ENCODE measurements at places on chromosomes 7 and 10.

DNA sequence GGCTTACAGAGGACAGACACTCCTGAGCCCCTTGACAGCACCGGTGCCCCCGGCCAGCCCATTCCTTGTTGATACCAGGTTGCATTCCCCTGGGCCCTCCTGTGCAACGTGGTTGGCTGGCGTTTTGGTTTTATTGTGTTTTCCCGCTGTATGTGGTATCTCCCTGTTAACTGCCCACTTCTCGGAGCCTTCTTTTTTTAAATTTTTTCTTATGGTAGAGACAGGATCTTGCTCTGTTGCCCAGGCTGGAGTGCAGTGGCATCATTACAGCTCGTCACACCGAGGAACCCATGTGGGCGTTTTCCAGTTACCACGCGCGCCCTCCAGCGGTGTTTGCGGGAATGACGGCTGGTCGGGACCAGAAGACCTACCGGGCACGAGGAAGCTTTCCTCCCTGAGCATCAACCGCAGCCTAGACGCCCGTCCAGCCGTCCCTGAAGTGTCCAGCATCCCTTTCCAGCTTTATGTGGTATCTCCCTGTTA, 16.9 kb upstream of the ZFAND2A start:
- peak; percentile 89 for DNase-seq

DNA sequence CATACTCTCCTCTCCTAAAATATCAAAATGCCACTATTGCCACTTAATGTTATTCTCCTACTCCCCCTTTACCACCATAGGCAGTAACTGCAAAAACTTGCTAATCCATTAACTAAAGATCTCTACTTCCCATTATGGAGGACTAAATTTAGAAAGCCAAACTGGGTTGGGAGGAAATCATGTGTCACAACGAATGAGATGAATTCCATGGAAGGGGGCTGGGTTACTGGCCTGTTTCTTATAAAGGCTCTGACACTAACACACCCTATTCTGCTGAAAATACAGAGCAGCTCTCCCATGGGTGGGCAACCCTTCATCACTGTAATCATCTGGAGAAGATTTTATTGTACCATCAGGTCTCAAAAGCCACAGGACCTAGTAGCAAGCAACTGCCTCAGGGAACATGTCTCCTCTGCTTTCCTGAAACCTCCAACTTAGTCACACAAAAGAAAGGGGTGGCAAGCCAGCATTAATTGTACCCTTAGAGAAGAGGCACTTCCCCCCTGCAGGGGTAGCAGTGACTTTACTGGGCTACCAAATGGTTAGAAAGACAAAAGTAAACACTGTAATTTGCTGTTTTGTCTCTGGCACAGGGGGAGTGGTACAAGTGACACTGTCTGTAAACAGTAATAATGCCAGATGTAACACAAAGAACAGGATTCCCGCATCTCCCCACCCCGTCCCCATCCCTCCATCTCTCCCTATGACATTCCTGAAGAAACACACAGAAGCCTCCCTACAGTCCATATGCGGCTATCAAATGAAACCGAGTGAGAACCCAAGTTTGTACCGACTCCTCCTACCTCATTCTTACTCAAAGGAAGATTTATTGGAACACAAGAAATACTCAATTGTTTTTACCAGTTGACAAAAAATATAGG, 81.6 kb downstream of the ARMH3 start:
- no peak for DNase-seq

DNA sequence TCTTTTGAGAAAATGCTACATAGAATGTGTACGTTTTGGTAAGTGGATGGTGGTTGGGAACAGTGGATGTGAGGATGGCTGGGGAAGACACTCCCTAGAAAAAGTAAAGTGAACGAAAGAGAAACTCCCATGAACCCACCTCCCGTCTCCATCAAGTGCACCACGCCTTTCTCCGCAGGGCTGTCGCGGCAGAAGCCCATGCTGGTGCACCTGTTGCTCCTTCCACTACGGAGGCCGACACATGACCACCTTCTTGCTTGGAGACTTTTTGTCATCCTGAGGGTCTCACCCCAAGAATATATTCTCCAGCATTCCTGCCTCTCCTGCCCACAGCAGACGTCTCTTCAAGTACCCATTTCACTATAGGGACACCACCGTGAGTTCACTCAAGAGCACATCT, 630.4 kb upstream of the PFKP start:
- DNase-seq: no peak

GRCh38 chr7:100141555-100141949, 7.2 kb upstream of the LAMTOR4 start:
- DNase-seq: no peak
